GDM1 (cell line): ENCODE measurements at places on chromosomes 4 and X.
A peak's percentile ranks its signal among the peaks of the same experiment; 100 is the strongest.

- DNase-seq, result peak; percentile 37
These were observed 30.5 kb downstream of the RHOH start for GRCh38 chr4:40227284-40227683.

DNA sequence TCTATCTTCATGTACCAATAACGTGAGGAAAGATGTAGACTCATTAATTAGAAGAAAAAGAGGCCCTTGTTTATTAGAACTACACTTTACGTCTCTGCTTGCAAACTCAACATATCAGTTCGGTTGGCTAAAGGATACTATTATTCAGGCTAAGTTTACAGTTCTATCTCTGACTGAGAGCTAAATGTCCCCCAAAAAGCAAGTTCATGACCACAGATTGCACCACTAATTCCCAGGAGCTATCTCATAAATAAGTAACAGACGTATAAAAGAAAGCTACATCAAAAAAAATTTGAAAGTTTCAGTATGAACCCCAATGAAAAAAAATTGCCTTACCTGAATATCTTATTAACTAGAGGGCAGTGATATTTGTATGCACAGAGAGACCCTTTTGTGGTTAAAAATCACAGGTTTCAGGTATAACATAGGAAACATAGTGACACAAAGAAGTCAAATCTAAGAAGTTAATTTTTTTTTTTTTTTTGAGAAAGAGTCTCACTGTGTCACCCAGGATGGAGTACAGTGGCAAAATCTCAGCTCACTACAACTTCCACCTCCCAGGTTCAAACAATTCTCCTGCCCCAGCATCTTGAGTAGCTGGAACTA, 128.9 kb downstream of the MAB21L2 start:
- DNase-seq, result no peak

- DNase-seq, result no peak
These were observed 14.3 kb upstream of the FAM13A start for GRCh38 chr4:89071311-89071710.

GRCh38 chr4:180391613-180392012, 1851.6 kb upstream of the TENM3 start:
- no peak for DNase-seq

GRCh38 chrX:17564689-17565409, 172.4 kb upstream of the SCML1 start:
- DNase-seq, result no peak

- no peak for DNase-seq
These were observed 146.8 kb downstream of the PTTG2 start for GRCh38 chr4:38106886-38107514.
